Osteocyte (in vitro differentiated cells): ENCODE measurements at places on chromosomes 6 and 20.
A peak's percentile ranks its signal among the peaks of the same experiment; 100 is the strongest.

GRCh38 chr6:75563032-75563431 lies 38.6 kb upstream of the SENP6 start:
- DNase-seq = no peak

DNA sequence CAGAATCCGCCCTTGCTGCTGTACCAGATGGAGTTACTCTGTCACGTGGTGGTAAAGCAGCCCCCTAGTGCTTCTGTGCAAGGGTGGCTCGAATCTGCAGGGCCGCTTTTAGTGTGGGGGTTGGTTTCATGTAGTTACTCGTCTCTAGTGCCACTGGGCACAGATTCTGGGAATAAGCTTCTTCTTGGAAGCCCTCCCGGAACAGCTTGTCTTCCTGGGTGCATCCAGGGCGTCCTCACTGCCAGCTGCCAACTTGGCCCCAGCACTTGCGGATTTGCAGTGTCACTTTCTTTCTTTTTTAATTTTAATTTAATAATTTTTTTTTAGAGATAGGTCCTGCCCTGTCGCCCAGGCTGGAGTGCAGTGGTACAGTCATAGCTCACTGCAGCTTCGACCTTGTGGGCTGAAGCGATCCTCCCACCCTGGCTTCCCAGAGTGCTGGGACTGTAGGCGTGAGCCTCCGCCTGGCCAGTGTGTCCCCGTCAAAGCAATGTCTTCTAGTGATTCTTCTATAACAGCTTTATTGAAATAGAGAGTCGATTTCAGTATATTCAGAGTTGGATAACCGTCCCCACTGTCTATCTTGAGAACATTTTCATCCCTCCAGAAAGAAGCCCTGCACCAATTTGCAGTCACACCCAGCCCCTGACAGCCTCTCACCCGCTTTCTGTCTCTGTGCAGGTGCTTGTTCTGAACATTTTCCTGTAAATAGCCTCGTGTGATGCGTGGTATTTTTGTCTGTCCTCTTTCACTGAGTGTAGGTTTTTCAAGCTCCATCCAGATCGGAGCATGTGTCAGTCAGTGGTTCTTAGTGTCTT lies 25.9 kb downstream of the PYGB start:
- DNase-seq = no peak

GRCh38 chr6:85469276-85470022 lies 19.6 kb downstream of the NT5E start:
- no peak for DNase-seq

DNA sequence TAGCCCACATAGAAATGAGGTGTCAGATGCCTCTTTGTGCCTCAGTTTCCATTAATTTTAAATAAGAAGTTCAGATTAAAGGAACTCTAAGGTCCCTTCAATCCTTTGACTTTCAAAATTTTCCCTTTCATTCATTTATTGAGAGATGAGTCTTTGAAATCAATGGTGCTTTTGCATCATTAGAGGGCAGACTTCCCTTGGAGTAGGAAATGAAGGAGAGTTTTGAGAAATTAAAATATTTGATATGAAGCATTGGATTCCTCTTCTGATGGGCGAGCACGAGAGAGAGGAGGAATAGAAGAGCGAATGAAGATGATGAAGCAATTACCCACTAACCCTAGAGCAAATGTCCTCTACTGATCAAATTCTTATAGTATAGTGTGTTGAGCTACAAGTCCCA lies 105.7 kb downstream of the EDN1 start:
- no peak for DNase-seq

GRCh38 chr6:25748049-25748448 lies 6.5 kb upstream of the SLC17A4 start:
- no peak for DNase-seq

DNA sequence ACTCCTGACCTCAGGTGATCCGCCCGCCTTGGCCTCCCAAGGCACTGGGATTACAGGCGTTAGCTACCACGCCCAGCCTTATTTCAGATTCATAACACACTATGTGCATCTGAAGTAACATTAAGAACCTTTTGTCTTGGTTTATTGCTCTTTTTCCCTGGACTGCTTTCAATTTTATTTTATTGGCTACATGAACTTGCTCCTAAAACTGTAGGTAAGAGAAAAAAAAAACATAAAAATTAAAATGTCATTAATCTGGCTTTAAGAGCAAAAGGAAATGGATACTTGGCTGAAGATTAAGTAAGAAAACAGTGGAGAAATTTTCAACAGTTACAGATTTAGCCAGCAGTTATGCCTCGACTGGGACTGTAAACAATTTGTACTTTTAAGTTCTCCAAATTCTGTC lies 62.5 kb downstream of the GJA1 start:
- DNase-seq = no peak

- no peak for DNase-seq
Measured at GRCh38 chr6:28948782-28949486, 25.1 kb upstream of the TRIM27 start.

GRCh38 chr20:15759594-15759993 lies 813.7 kb downstream of the KIF16B start:
- no peak for DNase-seq

DNA sequence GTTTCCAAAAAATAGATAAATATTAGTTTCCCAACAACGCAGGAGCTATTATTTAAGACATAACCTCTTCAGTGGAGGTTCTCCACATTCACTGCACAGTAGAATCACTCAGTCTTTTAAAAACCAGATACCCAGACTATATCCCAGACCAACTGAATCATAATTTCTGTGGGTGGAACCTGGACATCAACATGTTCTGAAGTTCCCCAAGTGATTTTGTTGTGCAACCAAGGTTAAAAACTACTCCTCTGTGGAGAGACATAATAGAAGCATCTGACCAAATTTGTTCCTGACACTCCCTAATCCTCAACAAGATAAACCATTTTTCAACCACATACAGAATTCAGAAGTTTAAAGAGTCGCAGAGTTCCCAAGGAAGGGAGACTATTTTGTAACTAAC lies 42.3 kb downstream of the STK38 start:
- DNase-seq = no peak

DNA sequence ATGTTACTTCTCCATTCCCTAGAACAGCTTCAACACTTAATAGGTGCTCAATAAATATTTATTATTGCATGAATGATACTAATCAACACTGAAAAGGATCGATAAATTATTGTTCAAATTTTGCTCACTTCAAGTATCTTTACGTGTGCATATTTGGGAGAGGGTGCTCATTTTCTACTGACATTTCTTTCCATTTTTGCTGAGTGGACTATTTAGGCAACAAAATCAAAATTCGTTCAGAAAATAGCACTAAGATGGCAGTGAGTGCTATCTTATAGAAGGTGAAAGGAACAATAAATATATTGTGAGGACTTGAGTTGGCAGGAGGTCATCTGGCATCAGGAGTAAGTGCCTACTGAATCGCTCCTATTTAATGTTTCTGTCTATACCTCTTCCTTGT lies 501.9 kb upstream of the IRAK1BP1 start:
- no peak for DNase-seq

GRCh38 chr6:110816677-110817076 lies 1.4 kb upstream of the CDK19 start:
- DNase-seq = no peak

DNA sequence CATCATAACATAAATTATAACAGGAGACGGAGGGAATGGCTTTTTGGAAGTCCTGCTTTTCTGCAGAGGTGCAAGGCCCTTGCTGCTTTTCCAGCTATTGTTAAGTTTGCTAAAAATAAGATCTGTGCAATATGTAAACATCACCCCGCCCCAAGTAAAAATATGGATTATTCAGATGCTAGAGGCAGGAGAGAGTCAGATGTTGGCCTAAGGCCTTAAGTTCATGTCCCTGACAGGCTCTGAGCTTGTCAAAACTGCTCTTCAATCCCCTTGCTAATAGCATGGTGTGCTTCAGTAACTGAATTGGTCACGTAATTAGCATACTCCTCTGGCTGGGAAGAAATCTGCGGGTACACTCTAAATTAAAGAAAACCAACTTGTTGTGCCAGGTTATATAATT lies 147.5 kb downstream of the BMP2 start:
- no peak for DNase-seq

DNA sequence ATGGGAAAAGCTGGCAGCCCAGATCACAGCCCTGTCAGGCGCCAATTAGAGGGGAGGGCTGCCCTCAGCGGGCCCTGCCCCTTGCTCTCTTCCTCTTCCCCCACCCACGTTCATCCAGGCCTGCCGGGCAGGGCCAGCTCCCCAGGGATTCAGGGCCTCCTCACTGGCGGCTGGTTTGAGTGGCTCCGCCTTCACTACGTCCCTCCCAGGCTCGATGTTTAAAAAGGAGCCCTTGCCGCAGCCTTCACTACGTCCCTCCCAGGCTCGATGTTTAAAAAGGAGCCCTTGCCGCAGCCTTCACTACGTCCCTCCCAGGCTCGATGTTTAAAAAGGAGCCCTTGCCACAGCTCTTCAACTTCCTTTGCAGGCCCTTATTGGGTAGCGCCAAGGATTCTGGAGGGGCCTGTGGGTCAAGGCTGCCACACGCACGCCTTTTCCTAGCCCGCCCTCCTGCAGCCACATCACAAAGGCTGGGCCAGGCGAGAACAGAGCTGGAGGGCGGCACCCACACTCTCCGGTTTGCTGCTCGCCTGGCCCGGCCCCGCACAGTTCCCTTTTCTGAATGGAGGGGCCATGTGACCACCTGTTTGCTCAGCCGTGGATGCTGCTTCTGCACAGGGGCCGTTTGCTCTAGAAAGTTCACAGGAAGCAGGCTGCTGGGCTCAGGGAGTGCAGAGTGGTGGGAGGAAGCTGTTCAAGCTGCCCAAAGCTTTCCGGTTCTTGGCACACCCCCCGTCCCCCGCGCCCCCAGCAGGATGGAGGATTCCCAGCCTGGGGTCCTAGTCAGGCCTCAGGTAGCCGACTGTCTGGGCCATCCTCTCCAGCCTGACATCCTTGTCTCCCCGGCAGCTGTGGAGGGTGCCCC lies 1.6 kb downstream of the SLC17A9 start:
- no peak for DNase-seq

DNA sequence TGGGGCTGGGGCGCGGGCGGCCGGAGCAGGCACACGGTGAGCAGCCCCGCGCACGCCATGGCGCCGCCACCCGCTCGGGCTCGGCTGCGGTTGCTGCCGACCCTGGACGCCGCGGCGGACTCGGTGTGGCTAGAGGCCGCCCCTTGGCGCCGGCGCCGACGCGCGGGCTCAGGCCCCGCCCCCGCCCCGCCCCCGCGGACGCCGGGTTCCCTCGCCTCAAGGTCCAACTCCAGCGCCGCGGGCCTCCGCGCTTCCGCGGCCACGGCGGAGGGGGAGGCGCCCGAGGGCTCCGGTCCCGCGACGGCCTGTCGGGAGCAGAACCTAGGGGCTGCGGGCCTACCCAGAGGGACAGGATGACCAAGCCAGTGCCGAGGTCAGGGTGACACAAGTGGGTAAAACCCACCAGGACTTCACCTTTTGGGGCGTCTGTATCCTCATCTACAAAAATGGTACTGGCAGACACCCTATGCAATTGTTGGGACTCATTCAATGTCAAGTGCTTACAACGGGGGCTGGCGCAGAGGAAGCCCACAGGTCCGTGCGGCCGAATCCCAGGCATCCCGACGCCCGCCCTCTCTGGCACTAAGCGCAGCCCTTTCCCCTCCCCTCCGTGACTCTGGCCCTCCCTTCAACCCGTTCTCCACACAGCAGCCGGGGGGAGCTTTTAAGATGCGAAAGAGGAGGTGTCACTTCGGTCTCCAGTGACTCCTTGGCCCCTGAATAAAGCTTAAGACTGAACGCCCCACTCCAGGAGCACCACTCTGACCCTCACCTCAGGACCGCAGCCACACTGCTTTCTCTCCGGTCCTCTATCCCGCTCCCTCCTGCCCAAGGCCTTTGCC lies at the start of gene NECAB3:
Gene NECAB3 (minus strand): TSS at position 135 of the 842 bp plus-strand sequence. CDS start 76 bp downstream, at position 59.
- peak; percentile 92 for DNase-seq

GRCh38 chr20:47724910-47725247 lies 60.4 kb downstream of the SULF2 start:
- no peak for DNase-seq

GRCh38 chr6:162070639-162071038 lies 656.9 kb downstream of the PRKN start:
- no peak for DNase-seq

GRCh38 chr20:31663838-31664695 lies 26.4 kb downstream of the COX4I2 start:
- DNase-seq = no peak

- no peak for DNase-seq
Measured at GRCh38 chr6:49618257-49618656, 18.4 kb downstream of the RHAG start.

DNA sequence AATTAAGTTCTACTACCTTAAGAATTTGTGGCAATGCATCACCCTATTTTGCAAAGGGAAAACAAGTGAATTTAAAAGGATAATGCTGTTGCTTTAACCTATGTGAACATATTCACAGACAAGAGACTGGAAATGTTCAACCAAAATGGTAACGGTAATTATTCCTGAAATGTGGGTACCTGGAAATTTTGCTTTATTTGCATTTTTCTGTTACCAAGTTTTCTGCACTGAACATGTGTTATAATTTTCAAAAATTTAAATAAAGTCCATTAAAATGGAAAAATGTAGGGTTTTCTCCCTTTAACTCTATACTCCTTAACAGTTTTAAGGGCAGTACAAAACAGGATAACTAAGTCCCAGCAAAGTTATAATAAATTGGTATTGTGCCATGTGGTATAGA lies 66.4 kb downstream of the EPB41L2 start:
- DNase-seq = no peak
